SJCRH30 (cell line): ENCODE measurements at places on chromosomes 6 and 20. TPM values are rescaled to one million over a fixed set of nuclear protein-coding genes. Genes with fewer than 3 reads are reported as not detected.
A peak's percentile ranks its signal among the peaks of the same experiment; 100 is the strongest.

DNA sequence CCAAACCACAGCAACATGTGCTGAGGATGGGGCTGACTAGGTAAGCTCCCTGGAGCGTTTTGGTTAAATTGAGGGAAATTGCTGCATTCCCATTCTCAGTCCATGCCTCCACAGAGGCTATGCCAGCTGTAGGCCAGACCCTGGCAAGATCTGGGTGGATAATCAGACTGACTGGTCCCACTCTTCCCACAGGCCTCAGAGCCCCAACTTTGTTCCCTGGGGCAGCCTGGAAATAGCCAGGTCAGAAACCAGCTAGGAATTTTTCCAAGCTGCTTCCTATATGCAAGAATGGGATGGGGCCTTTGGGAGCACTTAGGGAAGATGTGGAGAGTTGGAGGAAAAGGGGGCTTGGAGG lies 1.5 kb upstream of the VEGFA start:
- DNase-seq: no peak

DNA sequence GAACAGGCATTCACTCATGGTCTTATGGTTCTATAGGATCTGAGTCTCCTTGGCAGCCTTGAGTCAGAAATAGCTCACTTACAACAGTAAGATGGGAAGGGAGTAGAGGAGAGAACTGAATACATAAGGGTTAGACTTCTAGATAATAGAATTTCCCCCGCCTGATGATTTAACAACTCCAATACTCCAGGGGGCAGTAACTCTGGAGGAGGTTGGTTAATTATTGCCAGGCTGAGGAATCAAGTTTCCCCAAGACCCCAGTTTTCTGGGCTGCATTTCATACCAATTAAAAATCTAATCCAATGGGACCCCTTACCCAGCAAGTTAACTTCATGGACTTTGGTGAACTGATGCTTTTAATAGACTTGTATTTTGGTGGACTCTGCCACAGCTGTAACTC lies 94.2 kb upstream of the MOCS1 start:
- DNase-seq: no peak

DNA sequence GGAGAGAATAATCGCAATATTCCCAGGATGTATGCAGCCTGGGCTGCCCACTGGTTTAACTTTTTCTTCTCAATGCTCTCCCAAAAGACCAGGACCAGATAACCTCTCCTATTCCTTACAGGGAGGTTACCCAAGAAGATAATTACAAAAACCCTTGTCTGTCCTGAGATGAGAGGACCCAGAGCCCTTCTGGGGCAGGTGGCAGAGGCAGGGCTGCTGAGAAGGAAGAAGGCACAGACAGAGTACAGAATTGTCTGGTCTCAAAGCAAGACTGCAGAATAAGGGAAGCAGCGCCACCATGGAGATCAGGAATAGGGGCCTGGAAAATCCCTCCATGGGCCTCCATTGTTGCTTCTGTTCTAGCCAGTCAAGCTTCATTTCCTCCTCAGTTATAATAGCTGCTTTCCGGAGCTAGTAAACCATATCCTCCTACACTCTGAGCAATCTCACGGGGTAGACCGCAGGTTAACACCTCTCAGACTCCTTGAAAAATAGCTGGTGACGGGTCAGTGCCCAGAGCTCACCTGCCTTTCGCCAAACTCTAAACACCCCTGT lies 463 bp upstream of the HLA-DMB start:
- DNase-seq: no peak

DNA sequence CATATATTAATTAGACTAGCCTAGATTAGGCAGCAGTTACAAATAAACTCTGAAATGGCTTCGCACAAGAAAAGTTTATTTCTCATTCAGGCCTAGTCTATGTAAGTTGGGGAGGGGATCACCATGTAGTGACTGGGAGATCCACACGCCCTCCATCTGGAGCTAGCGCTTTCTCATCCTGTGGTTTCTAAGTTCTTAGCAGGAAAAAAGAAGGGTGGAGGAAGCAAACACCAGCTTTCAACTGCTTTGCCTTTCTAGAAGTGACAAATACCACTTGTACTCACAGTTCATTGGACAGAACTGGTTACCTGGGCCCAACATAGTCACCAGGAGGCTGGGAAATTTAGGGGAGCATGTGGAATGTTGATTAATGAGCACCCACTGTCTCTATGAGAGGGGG lies 46.6 kb downstream of the NDUFAF5 start:
- DNase-seq: no peak

- peak; percentile 84 for DNase-seq
Measured at GRCh38 chr6:153131037-153131981, at the start of gene RGS17. Gene RGS17, minus strand, starts transcription at chr6:153131282. Its CDS starts 87,264 bp downstream, at chr6:153044018.

- DNase-seq: no peak
Measured at GRCh38 chr6:13404228-13404891, 76.0 kb upstream of the TBC1D7 start.

DNA sequence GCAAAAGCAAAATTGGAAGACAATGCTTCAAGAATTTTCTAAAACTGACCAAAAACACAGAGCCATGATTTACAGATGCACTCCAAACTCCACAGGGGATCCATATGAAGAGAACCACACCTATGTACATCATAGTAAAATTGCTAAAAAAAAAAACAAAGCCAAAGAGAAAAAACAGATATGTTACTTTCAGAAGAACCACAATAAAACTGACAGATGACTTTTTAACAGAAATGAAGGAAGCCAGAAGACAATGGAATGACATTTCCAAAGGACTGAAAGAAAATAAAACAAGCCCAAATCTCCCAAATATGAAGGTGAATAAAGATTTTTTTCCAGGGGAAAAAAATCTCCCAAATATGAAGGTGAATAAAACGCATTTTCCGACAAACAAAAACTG lies 17.5 kb downstream of the TRERF1 start:
- no peak for DNase-seq

GRCh38 chr6:17096096-17096495 lies 5.8 kb upstream of the STMND1 start:
- DNase-seq: no peak

- no peak for DNase-seq
Measured at GRCh38 chr6:163485388-163485851, 70.9 kb downstream of the QKI start.

DNA sequence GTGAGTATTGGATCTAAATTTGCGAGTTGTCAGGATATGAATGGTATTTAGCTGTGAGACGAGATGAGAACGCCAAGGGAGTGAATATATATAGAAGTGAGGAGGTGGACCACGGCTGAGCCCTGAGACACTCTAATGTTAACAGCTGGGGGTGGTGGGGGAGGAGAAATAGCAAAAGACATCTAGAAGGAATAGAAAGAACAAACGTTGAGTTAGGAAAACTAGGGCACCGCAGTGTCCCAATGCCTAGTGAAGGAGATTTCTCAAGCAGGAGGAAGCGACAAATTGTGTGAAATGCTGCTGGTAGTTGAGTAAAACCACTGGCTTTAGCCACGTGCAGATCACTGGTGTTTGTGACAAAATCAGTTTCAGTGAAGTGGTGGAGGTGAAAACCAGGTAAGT lies 56.9 kb downstream of the CD164 start:
- DNase-seq: no peak

DNA sequence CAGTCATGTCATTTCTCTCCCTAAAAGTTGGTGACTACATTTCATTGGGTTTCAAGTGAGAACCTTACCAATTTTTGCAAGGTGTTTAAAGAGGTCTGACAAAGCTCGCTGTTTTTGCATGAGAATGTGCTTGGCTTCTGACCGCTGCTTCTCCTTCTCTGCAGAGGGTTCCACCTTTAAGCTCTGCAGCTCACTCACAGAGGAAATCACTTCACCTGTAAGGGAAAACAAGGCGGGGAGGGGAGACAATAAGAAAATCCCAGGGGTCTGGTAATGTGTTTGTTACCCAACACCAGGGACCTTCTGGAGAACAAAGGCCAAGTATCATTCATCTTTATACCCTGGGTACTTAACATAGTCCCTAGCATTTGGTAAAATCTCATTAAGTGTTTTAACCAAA lies 40.0 kb upstream of the LYRM2 start:
- no peak for DNase-seq

- no peak for DNase-seq
Measured at GRCh38 chr6:128511506-128511905, 8.9 kb downstream of the PTPRK start.

GRCh38 chr6:168871642-168872315 lies 381.9 kb downstream of the THBS2 start:
- DNase-seq: no peak

GRCh38 chr6:147806697-147807096 lies 298.2 kb downstream of the SAMD5 start:
- peak; percentile 11 for DNase-seq

DNA sequence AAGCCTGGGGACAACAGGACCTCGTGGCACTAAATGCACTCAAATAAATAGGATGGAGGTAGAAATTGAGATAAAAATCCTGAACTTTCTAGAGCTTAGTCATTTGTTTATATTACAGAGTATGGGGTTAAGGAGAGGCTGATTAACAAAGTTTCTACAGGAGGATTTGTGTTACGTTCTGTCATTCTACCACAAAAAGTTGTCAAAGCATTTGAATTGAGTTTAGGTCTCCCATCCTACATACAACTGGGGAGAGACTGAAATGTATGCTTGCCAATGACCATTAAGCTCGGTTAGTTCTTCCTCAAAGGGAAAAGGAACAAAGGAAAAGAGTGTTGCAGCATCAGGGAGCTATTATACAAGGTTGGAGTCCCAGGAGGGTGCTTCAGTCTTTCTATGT lies 597.9 kb downstream of the COL12A1 start:
- DNase-seq: no peak

DNA sequence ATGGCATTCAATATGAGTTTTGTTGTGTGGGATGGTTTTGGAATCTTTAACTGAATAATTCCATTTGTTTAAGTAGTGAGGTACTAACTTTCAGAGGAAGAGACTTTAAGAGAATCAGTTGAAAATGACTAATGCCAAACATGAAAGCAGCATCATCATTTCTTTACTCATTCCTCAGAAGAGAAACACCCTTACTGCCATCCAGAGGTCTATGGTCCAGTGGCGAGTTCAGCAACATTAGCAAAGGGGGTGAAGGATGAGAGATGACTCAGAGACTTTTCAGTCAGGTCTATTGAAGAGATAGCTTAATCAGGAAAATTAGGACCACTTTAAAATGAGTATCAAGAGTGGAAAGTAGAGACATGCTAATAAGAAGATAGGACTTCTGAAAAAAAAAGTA lies 118.8 kb downstream of the COL19A1 start:
- no peak for DNase-seq

GRCh38 chr6:21103626-21104224 lies 489.8 kb upstream of the SOX4 start:
- DNase-seq: no peak

DNA sequence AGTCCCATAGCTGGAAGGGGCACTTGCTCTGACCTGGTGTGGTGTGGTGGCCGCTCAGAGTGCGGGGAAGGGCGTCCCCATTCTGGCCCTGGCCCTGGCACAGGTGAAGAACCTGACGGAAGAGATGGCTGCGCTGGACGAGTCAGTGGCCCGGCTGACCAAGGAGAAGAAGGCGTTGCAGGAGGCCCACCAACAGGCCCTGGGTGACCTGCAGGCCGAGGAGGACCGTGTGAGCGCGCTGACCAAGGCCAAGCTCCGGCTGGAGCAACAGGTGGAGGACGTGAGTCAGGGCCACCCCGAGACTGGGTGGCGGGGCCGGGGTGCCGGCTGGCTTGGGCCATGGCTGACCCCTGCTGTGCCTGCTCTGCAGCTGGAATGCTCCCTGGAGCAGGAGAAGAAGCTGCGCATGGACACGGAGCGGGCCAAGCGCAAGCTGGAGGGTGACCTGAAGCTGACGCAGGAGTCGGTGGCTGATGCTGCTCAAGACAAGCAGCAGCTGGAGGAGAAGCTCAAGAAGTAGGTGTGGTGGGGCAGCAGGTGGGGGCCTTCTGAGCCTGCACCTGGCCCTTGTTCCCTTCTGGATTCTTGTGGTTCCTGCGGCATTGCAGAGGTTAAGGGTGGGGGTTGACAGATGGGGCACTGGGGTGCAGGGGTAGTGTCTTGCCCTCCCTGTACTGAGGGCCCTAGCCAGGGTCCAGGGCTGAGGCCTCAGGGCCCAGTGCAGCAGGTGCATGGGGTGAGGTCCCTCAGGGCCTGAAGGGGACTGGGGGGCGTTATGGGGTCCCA lies 40.8 kb downstream of the MYH7B start:
- peak; percentile 50 for DNase-seq

DNA sequence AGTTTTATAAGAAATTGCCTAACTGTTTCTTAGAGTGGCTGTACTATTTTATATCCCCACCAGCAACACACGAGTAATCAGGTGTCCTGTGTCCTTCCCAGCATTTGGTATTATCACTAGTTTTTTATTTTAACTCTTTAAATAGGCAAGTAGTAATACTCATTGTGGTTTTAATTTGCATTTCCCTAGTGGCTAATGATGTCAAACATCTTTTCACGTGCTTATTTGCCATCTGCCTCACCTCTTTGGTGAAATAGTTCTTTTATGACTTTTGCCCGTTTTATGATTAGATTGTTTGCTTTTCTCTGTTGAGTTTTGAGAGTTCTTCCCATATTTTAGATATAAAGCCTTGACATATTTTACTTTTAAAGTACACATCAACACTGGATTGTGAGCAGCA lies 57.8 kb downstream of the GCLC start:
- no peak for DNase-seq

DNA sequence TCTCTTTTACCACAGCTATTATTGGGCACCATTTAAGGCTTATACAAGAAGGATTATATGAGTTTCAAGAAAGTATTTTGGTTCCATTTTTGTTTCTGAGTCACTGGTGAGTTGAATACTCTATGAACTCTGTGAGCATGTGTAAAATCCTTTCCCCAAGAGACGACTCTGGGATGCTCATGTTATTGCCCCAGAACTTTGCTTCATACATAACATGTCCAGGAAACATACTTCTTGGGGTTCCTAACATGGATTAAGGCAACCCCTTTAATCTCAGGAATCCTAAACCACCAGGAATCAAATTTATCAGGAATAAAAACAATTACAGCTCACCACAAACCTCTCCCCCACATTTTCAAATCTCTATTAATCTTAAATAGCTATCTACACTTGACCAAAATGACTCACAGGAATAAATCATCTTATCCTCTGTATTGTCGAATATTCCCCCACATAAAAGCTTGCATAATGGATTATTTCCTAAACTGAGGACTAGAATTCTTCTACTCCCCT lies 117.5 kb upstream of the COL21A1 start:
- DNase-seq: no peak

DNA sequence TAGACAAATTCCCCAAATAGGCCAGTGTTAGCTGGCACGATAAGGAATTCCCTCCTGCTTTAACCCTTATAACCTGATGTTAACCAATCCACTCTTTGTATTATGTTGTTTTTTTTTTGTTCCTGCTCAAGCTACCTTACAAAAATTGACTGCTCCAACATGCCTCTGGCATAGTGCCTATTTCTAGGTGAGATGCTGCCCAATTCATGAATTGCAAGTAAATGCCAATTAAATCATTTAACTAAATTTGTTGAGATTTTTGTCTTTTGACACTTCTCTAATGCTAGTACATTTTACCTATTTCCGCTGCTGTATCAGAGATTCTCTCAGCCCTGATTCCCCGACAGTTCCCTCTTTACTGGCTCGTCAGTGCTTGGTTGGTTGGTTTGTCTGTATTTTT lies 66.5 kb downstream of the HECA start:
- no peak for DNase-seq

Gene ELOVL4
- 8.7 and 9.6 TPM in 2 replicates for total RNA-seq

Gene ZNF334
- 0.32 and 0.35 TPM in 2 replicates for total RNA-seq

Gene GABRR2
- 0.32 and 0.33 TPM in 2 replicates for total RNA-seq

Gene JPH2
- total RNA-seq: 6.7 and 7.4 TPM in 2 replicates

Gene OR12D3
- not detected in 2 replicates for total RNA-seq

Gene SLC17A9
- 1.1 and 2.1 TPM in 2 replicates for total RNA-seq

Gene B3GALT4
- 0.84 and 0.95 TPM in 2 replicates for total RNA-seq

Gene KCNK16
- total RNA-seq: not detected in 2 replicates

Gene ANGPT4
- total RNA-seq: not detected in 2 replicates

Gene GCNT2
- 0.14 and 0.28 TPM in 2 replicates for total RNA-seq

Gene OXT
- not detected in 2 replicates for total RNA-seq

Gene OPRM1
- total RNA-seq: not detected in 2 replicates

Gene METTL24
- not detected in 2 replicates for total RNA-seq

Gene PSMB1
- total RNA-seq: 410 and 446 TPM in 2 replicates
